ENCODE measurements at places on chromosomes 1 and 21.

GRCh38 chr1:64516803-64517568 lies 47.1 kb downstream of the CACHD1 start:
- peak; percentile 46 for DNase-seq

- DNase-seq: peak; percentile 47
Measured at GRCh38 chr1:33966346-33967141, 102.7 kb downstream of the HMGB4 start.

DNA sequence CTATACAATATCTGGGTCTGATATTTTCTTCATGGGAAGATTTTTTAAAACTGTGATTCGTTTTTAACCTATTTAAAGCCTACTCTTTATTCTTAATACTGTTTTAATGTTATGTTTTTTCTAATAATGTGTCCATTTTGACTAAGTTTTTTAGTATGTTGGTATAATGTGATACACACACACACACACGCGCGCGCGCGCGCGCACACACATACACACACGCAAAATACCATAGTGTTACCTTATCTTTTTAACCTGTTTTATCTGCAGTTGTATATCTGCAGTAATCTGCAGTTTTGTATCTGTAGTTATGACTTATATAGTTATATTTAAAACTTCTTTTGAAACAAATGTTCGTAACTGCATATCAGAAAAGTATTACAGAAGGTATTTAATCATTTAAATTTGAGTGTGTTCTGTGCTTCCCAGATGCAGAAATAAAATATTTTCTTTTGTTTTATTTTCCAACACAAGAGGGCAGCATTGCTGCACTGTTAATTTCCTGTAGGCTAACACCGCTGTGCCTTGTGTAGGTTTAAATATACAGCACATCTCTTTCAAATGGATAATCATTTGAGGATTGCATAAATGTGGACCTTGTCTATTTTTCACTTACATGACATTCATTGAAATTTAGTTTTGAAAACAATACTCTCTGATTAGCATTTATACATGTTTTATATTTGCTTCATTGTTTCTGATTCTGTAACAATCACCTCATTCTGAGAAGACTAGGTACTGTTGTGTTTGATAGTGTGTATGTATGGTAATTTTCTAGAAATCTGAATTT lies 166.1 kb downstream of the PDE4B start:
- DNase-seq: peak; percentile 68

DNA sequence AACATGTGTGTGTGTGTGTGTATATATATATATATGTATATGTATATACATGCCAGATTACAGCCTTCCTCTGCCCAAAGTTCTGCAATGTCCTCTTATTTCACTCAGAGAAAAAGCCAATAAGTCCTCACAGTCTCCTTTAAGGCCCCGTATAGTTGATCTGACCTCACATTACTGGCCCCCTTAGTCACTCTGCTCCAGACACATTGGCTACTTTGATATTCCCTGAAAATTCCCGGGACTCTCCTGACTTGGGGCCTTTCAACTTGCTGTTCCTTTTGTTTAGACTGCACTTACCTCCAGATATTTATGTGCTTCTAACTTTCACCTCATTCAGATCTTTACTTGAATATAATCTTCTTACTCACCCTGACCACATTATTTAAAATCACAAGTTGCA lies 4.2 kb upstream of the BSDC1 start:
- peak; percentile 6 for DNase-seq

DNA sequence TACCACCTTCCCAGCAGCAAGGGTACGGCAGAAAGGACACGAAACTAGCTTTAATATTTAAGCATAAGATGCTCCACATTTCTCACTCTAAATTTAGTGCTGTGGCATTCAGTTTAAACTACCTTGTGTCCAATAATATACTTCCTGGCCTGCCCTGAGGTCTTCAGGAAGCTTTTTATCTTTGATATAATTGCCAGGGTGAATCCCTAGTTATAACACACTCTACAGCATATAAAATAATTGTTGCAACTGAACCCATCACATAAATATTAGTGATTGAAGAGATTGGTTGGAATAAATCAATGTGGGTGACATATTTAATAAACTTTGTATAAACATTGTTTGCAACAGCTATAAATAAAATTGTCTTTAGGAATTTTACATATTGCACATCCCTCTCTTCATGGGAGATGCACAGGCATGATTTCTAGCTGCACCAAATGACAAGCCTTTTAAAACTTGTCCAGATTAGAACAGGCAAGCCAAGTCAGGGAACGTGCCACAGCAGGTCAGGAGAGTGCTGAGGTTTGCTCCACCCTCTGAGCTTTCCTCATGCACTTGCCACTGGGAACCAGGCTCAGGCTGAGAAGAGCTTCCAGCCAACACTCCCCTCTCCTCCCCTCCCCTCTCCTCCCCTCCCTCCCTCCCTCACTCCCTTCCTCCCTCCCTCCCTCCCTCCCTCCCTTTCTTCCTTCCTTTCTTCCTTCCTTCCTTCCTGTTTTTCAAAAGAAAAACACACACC lies 623.2 kb upstream of the PKN2 start:
- DNase-seq: no peak

DNA sequence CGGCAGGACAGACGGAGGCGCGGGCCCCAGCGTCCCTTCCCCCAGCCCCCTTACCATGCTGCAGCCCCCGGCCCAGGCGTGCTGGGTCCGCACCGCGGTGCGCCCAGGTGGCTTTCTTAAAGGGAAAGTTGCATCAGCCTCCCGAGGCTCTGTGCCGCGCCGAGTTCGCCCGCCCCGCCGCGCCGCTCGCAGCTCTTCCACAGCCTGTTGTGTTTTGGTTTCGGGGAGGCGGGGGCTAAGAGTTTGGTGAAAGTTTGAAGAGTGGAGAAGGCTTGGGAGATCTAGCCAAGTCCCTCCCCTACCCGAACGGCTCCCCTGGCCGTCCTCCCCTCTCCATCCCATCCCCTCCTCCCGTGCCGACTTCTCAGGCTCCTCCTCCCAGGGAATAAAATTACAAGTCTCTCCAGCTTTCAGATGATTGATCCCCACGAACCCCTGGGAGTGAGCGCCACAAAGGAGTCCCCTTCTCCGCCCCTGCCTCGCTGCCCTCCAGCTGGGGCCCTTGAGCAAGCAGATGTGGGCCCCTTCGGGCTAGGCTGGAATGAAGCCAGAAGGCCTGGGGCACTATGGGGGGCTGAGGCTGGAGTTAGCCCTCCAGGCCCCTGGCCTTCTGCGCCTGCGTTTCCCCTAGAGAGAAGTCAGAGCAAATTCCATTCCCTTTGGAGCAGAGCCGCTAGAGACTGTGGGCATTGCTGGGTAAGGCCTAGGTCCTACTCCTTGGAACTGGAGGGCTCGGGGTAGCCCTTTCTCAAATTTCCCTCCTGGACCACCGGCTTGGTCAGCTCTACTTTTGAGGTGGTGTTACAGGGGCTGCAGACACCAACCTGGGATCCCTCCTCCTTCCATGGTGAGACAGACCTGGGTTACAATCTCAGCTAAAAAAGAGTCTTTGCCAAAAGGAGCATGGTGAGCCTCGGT lies at the start of gene SLC6A9:
Gene SLC6A9, minus strand, starts transcription at position 211 of the 918 bp plus-strand sequence. CDS start 7,185 bp downstream, outside the sequence.
- peak; percentile 88 for DNase-seq

GRCh38 chr1:206676499-206676898 lies 8.2 kb upstream of the MAPKAPK2 start:
- DNase-seq: no peak

DNA sequence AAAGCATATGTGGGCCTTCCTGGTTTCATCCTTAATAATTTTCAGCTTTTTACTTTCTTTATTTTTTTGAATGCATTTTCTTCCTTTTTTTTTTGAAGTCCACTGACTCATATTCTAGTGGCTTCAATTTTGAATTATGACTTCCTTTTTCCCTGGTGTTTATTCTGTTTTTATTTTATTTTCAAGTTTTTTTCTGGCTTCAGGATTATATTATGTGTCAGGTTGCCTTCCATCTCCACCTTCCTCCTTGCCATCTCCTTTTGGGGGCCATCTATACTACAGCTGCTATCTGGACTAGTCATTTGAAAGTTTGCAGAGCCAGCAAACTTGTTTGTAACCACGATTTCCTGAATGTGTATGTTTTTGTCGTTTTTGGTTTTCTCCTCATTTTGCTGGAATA lies 117.6 kb downstream of the LEPR start:
- DNase-seq: no peak

GRCh38 chr1:213649373-213649772 lies 338.4 kb upstream of the PROX1 start:
- no peak for DNase-seq
